Activated CD8-positive, alpha-beta T cell treated with anti-CD3 and anti-CD28 coated beads, Interleukin-2, amount 10 ng/mL, durations not matched to agents 7 days and 5 days (primary cell): ENCODE measurements at places on chromosomes 7 and 10. TPM values are rescaled to one million over a fixed set of nuclear protein-coding genes. Genes with fewer than 3 reads are reported as not detected.

- no peaks in the 10 kb centered on the region for H3K4me1 ChIP-seq
- no peak for DNase-seq
- H3K36me3 ChIP-seq = no peaks in the 10 kb centered on the region
- no peak overlapping the region for H3K4me3 ChIP-seq
- H3K27me3 ChIP-seq = no peaks in the 10 kb centered on the region
These were observed 548.9 kb upstream of the FZD8 start for GRCh38 chr10:36191009-36191408.

DNA sequence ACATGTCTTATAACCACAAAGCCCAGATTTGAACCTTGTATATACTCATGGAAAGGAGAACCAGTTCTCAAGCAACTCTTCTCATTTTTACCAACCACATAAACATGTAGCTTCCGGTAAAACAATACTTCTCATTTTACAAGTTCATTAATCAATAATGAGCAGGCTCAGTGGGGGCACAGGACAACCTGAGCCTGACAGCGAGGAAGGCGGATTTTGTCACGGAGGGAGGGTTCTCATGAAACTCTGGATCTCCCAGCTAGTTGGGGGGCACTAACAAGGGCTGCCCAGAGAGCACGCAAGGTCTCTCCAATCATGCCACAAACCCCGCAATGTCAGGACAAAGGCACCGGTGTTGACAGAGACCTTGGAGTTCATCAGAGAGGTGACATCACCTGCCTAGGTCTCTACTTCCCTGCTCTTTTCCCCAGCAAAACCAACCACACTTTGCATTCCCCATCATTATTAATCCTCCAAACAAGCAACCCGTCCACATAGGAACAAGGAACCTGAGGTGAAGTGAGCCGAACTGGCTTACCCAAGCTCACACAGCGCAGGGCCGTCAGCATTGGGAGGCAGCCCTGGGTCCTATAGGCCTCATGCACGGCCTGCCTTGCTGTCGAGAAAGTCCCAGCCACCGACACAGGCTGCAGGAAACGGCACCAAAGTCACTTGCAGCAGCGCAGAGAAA is 192.1 kb upstream of the KLF14 start:
- H3K27me3 ChIP-seq = no peaks in the 10 kb centered on the region
- peak overlapping the region; percentile 3 for H3K4me3 ChIP-seq
- H3K4me1 ChIP-seq = peaks cover 80% of the 10 kb centered on the region

- H3K27ac ChIP-seq = no peak overlapping the region
- H3K4me3 ChIP-seq = no peak overlapping the region
- no peak for DNase-seq
- H3K27me3 ChIP-seq = peaks cover 7% of the 10 kb centered on the region
- H3K4me1 ChIP-seq = no peaks in the 10 kb centered on the region
- H3K36me3 ChIP-seq = no peaks in the 10 kb centered on the region
These were observed 121.5 kb downstream of the PKD1L1 start for GRCh38 chr7:47826754-47827153.

GRCh38 chr7:91288208-91288824 is 24.1 kb downstream of the FZD1 start:
- H3K4me1 ChIP-seq = no peaks in the 10 kb centered on the region
- no peaks in the 10 kb centered on the region for H3K36me3 ChIP-seq
- H3K27ac ChIP-seq = no peak overlapping the region
- H3K4me3 ChIP-seq = no peak overlapping the region

Gene LOXL4
- not detected for total RNA-seq

DNA sequence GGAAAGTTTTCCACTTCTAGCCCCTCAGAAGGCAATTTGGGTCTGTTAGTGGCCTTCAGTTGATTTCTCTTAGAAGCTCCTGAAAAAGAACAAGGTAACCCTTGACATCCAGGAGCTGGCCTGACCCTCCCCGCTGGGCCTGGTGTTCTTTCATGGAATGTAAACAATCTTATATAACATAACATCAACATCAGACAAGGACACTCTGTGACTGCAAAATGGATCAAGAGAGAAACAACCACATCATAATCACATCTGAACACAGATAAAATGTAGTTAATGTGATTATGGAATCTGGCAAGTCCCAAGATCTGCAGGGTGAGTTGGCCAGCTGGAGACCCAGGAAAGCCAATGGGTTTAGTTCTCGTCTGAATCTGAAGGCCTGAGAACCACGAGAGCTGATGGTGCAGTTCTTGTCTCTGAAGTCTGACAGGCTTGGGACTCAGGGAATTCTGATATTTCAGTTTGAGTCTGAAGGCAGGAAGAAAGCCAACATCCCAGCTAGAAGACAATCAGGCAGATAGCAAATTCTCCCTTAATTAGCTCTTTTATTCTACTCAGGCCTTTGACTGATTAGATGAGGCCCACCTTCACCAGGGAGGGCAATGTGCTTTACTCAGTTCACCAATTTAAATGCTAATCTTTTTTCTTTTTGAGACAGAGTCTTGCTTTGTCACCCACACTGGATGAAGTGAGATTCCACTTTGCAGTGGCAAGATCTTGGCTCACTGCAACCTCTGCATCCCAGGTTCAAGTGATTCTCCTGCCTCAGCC is 91.4 kb upstream of the NAMPT start:
- peaks cover 5% of the 10 kb centered on the region for H3K4me1 ChIP-seq
- no peaks in the 10 kb centered on the region for H3K27me3 ChIP-seq
- no peak overlapping the region for H3K27ac ChIP-seq
- H3K36me3 ChIP-seq = no peaks in the 10 kb centered on the region
- DNase-seq = no peak
- no peak overlapping the region for H3K4me3 ChIP-seq

- no peak for DNase-seq
- peaks cover 14% of the 10 kb centered on the region for H3K4me1 ChIP-seq
These were observed 147.7 kb downstream of the DNAJB6 start for GRCh38 chr7:157484411-157485081.

- H3K36me3 ChIP-seq = no peaks in the 10 kb centered on the region
- no peak overlapping the region for H3K27ac ChIP-seq
- H3K27me3 ChIP-seq = peaks cover 7% of the 10 kb centered on the region
These were observed 24.6 kb upstream of the RHBDD2 start for GRCh38 chr7:75854233-75854632.

DNA sequence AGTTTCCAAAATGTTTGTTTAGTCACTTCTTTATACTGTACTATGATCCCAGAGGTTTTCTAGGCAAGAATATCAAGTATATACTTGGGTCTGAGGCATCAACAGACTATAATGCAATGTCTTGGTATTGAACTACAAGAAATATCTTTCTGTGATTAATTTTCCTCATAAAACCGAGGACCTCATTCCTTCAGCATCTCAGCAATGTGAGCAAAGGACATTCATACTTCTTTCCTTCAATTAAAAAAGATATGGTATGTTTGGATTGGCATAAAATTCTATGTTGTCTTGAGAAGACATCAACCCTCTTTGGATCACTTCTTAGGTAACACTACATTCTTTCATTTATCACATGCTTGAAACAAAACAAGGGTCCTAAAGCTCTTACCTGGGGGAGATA is 524.5 kb downstream of the PHTF2 start:
- DNase-seq = no peak
- no peaks in the 10 kb centered on the region for H3K4me1 ChIP-seq

Gene SPAM1
- total RNA-seq = not detected

DNA sequence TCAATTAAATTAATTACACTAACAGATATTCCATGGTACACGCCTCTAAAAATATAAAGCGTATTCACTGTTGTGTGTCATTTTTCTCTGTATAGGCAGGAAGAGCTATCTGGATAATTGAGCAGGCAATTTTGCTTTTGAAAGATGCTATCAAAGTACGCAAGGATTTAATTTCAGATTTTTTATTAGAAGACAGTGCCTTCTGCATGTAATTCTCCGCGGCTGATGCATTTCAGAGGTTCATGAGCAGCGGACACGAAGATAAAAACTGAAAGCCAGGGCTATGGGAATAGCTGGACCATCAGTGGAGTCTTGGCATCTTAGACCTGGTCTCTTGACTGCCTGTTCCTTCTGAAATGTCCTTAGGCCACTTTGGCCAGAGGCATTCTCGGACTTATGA is 35.7 kb upstream of the SDK1 start:
- no peak overlapping the region for H3K4me3 ChIP-seq
- H3K27me3 ChIP-seq = peaks cover 21% of the 10 kb centered on the region
- no peaks in the 10 kb centered on the region for H3K4me1 ChIP-seq
- no peak for DNase-seq
- H3K27ac ChIP-seq = no peak overlapping the region

- no peaks in the 10 kb centered on the region for H3K27me3 ChIP-seq
- H3K4me1 ChIP-seq = peaks cover 28% of the 10 kb centered on the region
- no peak for DNase-seq
These were observed 88.5 kb downstream of the VTI1A start for GRCh38 chr10:112535531-112535951.

DNA sequence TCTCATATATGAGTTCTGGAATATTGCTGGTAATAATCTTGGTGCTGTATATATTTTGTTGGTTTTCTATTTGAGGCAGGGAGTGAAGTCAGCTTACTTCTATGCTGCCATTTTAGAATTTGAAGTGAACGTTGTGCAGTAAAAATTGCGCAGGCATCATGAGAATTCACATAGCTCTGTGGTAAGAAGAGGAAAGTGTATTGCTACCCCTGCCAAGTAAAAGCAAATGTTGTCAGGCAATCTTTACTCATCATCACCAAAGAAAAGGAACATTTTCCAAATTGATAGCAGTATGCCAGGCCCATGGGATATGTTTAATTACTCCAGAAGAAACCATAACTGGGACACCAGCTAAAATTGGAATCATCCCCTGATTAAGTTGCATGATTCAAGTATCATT is 13.4 kb downstream of the FEZF1 start:
- H3K36me3 ChIP-seq = no peaks in the 10 kb centered on the region
- H3K4me1 ChIP-seq = no peaks in the 10 kb centered on the region
- DNase-seq = no peak
- H3K27me3 ChIP-seq = peaks cover 3% of the 10 kb centered on the region
- no peak overlapping the region for H3K27ac ChIP-seq

GRCh38 chr10:87622314-87623004 is 37.2 kb upstream of the PAPSS2 start:
- no peak for DNase-seq
- H3K4me3 ChIP-seq = no peak overlapping the region

Gene VSTM2A
- total RNA-seq = not detected

DNA sequence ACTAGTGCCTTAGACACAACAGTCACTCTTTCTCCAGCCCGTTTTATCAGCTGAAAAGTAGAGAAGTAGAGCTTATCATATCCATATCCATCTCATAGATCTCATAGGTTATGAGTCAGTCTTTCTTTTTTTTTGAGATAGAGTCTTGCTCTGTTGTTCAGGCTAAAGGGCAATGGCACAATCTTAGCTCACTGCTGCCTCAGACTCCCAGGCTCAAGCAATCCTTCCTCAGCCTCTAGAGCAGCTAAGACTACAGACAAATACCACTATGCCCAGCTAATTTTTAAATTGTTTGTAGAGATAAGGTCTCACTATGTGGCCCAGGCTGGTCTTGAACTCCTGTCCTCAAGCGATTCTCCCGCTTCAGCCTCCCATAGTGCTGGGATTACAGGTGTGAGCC is 2.5 kb upstream of the PARD3 start:
- no peak for DNase-seq
- peaks cover 36% of the 10 kb centered on the region for H3K27me3 ChIP-seq
- H3K36me3 ChIP-seq = peaks cover 2% of the 10 kb centered on the region
- H3K4me1 ChIP-seq = peaks cover 6% of the 10 kb centered on the region
- H3K27ac ChIP-seq = no peak overlapping the region

Gene GIMAP4
- total RNA-seq = 174 TPM

- DNase-seq = no peak
- H3K27ac ChIP-seq = no peak overlapping the region
- peaks cover 3% of the 10 kb centered on the region for H3K27me3 ChIP-seq
- peaks cover 11% of the 10 kb centered on the region for H3K4me1 ChIP-seq
- no peak overlapping the region for H3K4me3 ChIP-seq
These were observed 165.6 kb downstream of the RNLS start for GRCh38 chr10:88417387-88418030.

Gene IFIT1B
- not detected for total RNA-seq
